ENCODE measurements at places on chromosomes 4 and X. TPM values are rescaled to one million over a fixed set of nuclear protein-coding genes. Genes with fewer than 3 reads are reported as not detected.

GRCh38 chr4:173213296-173213695, 44.7 kb downstream of the GALNT7 start:
- DNase-seq, result peak; percentile 44

The TMEM47 gene
- 209 TPM for total RNA-seq

DNA sequence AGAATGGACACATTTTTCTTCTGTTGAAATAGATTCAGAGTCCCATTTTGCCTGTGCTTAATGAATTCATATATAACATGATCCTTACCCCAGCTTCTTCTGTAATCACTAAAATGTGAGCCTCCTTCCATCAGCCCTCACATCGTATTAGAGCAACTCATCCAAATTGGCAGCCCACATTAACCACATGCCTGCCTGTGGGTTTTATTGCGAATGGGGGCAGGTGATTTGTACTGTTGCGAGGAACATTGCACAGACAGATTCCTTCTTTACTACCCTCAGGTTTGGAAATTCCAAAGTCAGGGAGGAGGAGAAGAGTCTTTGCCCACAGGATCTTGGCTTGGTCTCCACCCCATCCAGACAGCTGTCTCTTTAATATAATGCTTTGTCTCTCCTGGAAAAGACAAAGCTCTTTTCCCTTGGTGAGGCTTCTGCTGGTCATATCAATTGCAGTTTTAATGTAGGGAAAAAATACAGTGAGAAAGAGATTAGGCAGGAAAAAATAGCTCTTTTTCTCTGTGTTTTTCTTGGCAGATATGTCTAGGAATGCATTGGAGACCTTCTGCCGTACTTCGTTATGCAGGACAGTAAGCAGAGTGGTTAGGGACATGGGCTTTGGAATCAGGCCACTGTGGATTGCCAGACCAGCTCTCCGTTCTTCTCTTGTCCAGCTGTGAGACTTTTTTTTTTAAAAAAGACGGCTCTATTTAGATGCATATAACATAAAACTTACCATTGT, 371.2 kb downstream of the AFF2 start:
- DNase-seq, result peak; percentile 46

DNA sequence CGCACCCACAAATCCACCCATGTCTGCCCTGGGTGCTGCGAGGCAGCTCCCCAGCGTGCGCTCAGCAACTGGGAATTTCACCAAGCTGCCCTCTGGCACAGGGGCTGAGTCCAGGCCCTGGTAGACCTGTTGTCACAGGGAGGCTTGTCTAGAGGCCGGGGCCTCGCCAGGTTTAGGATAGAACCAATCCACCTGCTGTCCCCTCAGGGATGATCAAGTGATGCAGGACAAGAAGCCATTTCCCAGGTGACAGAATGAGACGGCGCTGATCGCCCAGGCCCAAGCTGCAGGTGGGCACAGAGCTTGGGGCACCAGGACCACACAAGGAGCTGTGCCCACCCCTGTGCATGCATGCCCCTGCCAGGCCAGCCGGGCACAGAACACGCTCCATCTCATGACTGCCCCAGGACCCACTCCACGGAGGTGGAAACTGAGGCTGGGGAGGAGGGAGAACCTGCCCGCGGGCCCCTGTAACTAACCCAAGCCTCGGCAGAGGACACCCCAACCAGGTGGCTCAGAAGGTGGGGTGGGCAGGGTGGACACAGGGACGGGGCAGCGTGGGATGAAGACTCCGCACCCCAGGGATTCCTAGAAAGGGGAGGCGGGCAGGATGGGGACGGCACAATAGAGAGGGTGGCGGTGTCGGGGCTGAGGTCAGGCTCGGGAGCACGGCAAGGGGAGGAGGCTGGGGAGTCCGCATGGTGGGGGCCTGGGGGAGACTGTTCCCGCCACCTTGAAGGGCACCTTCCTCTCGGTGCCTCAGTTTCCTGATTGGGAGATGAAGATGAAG, 78.0 kb downstream of the ZFYVE28 start:
- DNase-seq, result no peak
